ENCODE measurements at places on chromosomes 13 and 19. TPM values are rescaled to one million over a fixed set of nuclear protein-coding genes. Genes with fewer than 3 reads are reported as not detected.

Gene PCDH8
- polyA plus RNA-seq, result not detected

Gene C5AR1
- 0.81 TPM for polyA plus RNA-seq

Gene GPR183
- polyA plus RNA-seq, result 0.03 TPM

Gene ZNF527
- 4.1 TPM for polyA plus RNA-seq

DNA sequence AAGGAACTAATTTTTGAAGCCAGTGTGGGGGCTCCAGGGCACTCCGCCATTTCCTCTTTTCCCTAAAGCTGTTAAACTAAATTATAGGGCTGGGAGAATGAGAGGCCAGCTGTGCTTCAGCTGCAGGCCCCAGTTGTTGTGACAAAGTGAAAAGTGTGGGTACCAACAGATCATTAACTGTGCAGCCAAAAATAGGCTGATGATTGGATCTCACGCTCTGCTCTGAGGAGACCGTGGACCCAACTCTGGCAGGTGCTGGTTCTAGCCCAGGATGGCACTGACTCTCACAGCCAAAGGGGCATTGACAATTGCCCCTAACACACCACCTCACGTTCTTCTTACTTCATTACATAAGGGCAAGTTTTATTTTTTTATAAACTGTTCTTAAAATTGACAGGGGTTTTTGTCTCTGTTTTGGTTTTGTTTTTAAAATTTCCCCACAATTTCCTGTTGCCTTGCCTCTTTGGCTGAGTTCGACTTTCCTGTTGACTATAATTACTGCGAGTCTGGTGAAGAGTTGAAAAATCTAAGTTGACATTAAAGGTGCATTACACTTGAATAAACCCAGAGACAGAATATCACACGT lies 391.0 kb downstream of the FGF9 start:
- DNase-seq, result no peak

DNA sequence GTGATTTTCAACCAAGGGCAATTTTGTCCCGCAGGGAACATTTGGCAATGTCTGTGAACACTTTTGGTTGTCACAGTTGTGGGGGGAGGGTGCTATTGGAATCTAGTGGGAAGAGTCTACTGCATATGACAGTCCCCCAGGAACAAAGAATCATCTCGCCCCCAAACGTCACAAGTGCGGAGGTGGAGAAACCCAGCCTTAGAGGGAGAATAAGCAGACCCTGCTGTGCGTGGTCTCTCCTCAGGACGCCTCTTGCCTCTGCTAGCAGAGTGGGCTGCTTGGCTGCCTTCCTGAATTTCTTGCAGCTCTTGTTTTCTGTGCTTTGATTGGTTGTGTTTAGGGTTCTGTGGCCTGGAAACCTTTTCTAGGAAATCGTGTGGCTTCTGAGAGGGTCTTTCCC lies 42.5 kb downstream of the NFIX start:
- DNase-seq, result no peak

GRCh38 chr19:14821937-14822336 lies 13.0 kb downstream of the OR7A5 start:
- no peak for DNase-seq

DNA sequence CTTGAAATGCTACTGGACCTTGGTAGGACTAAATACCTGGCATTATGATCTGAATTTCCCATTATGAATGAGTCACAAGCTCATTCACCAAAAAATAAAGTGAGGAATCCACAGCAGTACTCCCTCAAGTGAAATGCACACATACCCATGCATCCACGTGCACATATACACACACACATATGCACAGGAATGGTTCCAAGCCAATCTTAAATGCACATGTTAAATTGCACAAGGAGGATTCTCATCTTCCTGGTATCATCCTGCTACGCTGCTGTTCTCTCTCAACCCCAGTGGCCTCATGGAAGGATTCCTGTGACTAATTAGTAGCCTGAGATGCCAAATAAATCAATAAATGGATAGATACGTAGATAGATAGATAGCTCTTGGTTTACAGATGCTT lies 132.1 kb upstream of the KLF12 start:
- no peak for DNase-seq

DNA sequence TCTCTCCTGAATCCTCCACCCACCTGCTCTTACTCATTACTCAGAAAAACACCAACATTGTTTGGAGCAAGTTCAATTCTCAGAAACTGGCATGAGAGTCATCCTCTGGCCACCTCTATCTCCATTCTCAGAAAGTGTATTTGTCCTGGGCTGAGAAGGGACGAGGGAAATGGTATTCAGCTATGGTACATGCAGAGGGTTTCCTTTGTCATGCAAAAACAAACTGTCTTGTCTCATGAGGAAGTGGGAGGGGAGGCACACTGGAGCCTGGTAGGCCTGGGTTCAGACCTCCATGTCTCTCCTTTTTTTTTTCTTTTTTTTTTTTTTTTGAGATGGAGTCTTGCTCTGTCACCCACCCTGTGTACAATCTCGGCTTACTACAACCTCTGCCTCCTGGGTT lies 31.9 kb upstream of the LILRA2 start:
- DNase-seq, result no peak

- DNase-seq, result no peak
These were observed 68.6 kb upstream of the FGF14 start for GRCh38 chr13:102470283-102470917.

DNA sequence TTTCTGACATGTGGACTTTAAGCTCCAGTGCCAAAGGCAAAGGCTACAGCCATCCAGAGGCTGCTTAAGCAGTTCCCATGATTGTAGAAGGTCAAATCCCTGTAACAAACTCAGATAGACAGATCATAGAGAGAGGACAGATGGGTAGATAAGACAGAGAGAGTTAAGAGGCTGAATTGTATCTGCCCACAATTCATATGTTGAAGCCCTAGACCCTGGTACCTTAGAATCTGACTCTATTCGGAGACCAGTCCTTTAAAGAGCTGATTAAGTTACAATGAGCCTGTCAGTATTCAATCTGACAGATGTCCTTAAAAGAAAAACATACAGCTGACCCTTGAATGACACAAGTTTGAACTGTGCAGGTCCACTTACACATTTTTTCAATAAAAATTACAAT lies 115.2 kb downstream of the RAP2A start:
- DNase-seq, result no peak

- peak; percentile 97 for DNase-seq
These were observed 18.2 kb upstream of the PTBP1 start for GRCh38 chr19:778910-779653.

DNA sequence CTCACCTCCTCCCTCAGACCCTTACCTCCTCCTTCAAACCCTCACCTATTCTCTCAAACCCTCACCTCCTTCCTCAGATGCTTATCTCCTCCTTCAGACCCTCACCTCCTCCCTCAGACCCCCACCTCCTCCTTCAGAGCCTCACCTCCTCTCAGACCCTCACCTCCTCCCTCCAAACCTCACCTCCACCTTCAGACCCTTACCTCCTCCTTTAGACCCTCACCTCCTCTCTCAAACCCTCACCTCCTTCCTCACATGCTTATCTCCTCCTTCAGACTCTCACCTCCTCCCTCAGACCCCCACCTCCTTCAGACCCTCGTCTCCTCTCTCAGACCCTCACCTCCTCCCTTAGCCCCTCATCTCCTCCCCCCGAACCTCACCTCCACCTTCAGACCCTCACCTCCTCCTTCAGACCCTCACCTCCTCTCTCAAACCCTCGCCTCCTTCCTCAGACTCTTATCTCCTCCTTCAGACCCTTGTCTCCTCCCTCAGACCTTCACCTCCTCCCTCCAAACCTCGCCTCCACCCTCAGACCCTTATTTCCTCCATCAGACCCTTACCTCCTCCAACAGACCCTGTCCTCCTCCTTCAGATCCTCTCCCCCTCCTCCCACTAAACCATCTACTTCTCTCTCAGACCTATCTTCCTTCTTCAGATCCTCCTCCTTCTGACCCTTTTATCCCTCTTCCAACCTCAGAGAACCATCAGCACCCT lies 2.5 kb upstream of the BCL3 start:
- DNase-seq, result no peak

- DNase-seq, result peak; percentile 29
These were observed 153.9 kb downstream of the DACH1 start for GRCh38 chr13:71712988-71713653.

DNA sequence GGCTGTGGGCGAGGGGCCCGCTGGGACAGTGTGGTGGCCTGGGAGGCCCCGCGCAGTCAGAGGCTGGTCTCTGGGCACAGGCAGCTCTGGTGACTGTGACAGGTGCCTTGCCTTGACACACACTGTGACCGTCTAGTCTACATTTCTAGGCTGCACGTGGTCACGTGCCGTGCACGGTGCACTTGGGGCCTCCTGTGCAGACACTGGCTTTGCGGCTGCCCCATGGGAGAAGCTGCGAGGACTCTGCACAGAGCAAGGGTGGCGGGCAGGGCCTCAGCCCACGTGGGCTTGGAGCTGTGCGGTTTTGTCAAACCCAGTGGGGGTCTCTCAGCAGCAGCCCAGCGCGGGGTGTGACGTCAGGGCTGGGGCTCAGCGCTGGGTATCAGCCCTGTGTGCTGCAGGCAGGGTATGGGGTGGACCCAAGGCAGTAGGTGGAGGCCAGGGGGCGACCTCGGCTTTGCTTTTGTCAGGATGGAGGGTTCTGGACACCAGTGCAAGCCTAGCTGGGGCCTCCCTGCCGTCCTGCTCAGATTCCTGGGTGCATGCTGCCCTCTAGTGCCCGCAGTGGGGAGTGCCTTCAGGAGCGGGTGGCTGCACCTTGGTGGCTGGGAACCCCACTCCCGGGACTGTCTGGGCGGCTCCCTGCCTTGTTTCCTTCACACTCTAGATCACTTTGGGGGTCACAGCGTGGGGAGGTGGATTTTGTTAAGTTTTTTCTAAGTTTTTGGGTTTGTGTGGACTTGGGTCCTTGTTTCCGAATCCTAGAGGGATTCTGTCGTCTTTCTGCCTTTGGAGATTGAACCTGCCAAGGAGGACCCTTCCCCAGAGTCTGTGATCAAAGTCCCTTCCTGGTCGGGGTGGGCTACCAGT lies 62.6 kb downstream of the KDM4B start:
- peak; percentile 56 for DNase-seq

DNA sequence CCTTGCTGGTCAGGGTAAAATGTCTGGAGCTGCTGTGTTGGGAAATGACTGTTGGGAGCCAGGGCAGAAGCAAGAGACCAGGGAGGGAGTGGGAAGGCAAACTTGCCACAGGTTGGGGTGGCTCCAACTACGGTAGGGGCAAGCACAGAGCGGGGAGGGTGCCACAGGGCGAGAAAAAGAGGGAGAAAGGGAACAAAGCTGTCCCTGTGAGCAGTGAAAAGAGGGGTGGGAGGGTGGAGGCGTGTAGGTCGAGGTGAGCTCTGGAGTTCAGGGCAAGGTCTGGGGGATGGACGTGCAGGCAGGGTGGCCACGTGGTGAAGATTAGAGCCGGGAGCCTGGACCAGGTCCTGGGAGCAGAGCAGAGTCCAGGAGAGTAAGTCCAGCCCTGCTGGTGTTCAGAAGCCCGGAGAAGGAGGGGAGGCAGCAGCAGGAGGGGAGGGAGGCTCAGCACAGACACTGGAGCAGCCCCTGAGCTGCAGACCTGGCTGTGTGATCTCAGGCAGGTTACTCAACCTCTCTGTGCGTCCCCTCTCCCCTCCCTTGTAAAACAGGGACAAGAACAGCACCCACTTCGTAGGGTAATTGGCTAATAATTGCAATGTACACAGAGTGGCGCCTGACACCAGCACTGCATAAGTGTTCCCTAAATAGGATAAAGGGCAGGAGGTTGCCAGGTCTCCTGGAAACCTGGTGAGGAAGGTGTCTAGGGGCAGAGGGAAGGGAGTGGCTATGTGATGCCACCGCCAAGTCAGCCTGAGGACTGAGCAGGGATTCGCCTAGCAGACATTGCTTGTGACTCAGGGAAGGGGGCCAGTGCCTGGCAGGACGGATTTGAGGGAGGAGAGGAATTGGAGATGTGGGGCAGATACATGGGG lies 3.2 kb upstream of the POLR2E start:
- no peak for DNase-seq

- DNase-seq, result peak; percentile 90
These were observed 19.2 kb downstream of the NAXD start for GRCh38 chr13:110634558-110634957.

DNA sequence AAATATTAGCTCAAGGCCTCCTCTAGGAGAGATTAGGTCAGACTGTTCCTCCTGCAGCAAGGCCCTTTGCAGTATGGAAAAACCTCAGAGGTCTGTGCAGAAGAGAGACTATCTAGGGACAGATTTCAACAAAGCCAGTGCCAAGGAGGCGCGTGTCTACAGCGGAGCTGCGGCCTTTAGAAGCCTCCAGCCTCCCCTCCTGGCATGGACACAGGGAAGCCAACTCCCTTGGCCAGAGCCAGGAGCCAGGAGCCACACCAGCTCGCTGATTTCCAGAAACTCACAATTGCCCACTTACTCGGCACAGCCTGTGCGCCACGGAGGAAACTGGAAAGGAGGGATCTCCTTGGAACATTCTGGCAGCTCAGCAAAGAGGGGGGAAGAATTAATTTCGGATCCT lies 63.4 kb downstream of the INSR start:
- no peak for DNase-seq

DNA sequence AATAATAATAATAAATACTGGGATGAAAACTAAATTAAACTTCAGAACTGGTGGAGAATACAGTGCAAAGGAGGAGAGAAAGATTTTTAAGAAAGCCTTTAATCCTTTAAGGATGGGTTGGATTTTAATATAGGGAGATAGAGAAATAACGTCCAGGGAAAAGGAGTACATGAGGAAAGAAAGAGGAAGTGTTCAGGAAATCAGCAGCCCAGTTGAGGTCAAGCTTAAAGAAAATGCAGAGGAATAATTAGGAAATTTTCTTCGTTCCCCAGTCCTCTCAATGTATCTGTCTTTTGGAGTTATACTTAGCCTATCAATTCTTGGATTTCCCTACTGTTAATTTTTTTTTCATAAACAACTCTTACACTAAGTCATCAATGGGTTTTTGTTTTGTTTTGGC lies 47.7 kb downstream of the INTS6 start:
- no peak for DNase-seq

- DNase-seq, result peak; percentile 44
These were observed 65.4 kb upstream of the WDFY2 start for GRCh38 chr13:51518827-51519226.

- DNase-seq, result peak; percentile 51
These were observed 546.7 kb downstream of the RFC3 start for GRCh38 chr13:34364633-34365032.

DNA sequence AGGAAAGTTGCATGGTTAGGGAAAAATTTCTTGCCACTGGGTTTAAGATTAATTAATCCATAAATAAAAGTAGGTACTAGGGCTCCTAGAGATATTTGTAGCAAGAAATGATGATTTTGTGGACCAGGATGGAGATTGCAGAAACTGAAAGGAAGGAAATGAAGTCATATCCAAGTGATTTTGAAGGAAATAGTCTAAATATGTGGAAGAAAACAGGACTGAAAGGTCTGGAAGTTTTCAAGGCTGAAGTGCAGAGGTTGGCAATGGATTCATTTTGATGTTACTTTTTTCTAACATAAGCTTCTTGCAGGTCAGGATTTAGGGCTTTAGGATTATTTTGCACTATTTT lies 52.8 kb downstream of the SOX21 start:
- DNase-seq, result no peak

DNA sequence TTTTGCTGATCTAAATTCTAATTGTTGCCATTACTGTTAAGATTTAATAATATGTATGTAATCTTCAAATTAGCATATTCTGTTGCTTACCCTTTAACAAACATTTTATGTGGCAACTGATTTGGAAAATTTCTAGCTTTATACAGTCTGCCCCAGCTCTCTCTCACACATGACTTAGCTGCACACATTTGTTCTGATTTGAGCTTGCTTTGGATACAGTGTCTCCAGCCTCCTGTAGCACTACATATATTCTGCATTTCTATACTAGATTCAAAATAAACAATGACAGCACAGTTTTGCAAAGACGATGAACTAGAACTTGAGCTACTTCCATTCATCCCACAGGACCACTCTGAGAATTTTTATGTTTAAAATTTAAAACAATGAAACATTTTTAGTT lies 254.7 kb downstream of the DNAJC15 start:
- DNase-seq, result no peak

- DNase-seq, result no peak
These were observed 74.9 kb downstream of the WTIP start for GRCh38 chr19:34556488-34556887.

All from fibroblast of lung (primary cell).